Activated CD4-positive, alpha-beta memory T cell treated with anti-CD3 and anti-CD28 coated beads for 36 hours (primary cell): ENCODE measurements at places on chromosomes 2 and 18. TPM values are rescaled to one million over a fixed set of nuclear protein-coding genes. Genes with fewer than 3 reads are reported as not detected.

GRCh38 chr18:54881229-54881768 is 53.0 kb downstream of the RAB27B start:
- H3K4me1 ChIP-seq = no peaks in the 10 kb centered on the region
- DNase-seq = no peak
- H3K4me3 ChIP-seq = no peak overlapping the region
- H3K36me3 ChIP-seq = no peaks in the 10 kb centered on the region

DNA sequence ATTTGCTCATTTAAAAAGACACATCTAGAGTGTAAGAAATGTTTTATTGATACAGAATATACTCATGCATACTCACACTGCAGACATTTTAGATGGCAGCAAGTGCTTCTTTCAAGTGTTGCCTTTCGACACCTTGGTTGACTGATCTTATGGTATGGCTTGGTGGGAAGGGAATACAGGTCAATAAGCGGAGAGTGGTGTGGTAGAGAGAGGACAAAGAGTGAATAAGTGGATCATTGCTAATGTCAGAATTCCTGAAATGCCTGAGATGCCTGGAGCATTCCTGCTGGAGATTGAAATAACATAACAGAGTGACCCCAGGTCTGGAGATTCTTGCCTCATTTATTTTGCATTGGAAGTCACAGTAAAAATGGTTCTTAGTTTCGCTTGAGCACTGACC is 76.7 kb downstream of the RND3 start:
- H3K27me3 ChIP-seq = no peaks in the 10 kb centered on the region
- no peak for DNase-seq
- no peak overlapping the region for H3K4me3 ChIP-seq

DNA sequence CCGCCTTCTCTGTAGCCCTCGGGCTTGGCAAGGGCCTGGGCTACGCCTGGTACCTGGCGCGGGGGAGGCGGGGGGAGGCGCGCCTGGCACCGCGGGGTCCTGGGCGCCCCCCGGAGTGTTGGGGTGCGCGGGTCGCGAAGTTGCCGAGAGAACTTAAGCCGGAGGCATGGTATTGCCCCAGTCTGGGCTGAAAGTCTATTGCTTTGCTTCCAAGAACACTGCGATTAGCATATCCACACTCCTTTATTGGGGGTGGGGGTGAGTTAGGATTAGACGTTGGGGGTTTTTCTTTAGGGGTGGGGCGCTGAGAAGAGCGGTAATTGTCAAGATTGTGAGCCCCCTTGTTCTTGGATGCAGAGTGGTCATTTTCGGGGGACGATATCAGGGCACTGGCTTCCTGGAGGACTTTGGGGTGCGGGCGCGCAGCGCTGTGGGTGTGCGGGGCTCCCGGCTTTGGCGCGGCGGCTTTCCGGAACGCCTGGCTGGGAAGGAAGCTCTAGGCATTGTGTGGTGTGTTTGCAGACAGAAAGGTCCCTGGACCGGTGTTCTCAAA is 798 bp downstream of the TANC1 start:
- no peak overlapping the region for H3K27ac ChIP-seq
- peaks cover 41% of the 10 kb centered on the region for H3K27me3 ChIP-seq
- peaks cover 15% of the 10 kb centered on the region for H3K4me1 ChIP-seq
- H3K36me3 ChIP-seq = no peaks in the 10 kb centered on the region
- no peak for DNase-seq

- H3K4me1 ChIP-seq = peaks cover 16% of the 10 kb centered on the region
- no peak for DNase-seq
- no peak overlapping the region for H3K27ac ChIP-seq
- no peaks in the 10 kb centered on the region for H3K27me3 ChIP-seq
Measured at GRCh38 chr2:20423359-20423758, 23.5 kb upstream of the RHOB start.

DNA sequence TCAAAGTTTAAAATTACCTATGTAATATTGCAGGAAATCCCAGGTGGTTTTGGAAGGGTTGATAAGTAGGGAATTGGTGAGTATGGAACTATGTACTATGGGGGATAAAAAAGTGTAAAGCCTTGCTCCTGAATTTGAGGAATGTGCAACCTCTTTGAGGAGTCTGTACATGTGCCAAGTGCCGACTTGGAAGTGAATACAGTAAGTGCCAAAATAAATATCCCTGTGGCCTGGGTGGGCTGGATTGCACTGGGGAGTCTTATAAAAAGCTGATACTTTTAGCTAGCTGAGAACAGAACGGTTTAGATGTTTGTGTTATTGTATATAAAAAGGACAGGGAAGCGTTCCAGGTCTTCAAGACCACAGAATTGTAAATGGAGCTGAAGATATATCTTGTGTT is 317.1 kb upstream of the LRRTM1 start:
- no peaks in the 10 kb centered on the region for H3K27me3 ChIP-seq
- H3K27ac ChIP-seq = no peak overlapping the region
- H3K4me3 ChIP-seq = no peak overlapping the region
- no peak for DNase-seq

DNA sequence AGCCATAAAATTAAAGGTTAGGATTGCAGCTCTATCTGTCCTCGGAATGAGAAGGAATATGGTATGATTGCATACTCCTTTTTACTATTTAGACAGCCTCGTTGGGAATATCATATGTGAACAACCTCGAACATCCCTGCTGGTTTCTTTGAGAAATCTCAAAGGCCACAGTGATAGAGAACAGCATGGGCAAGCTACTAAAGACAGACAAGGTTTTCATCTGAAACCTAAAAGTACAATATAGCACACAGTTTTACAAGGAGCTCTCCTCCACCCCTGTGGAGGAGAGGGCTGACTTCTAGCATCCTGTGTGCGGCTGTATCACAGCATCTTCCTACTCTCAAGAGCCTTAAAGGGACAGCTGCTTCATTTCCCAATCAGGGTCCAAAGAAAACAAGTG is 104.3 kb downstream of the VWC2L start:
- H3K27ac ChIP-seq = no peak overlapping the region
- no peak for DNase-seq
- no peaks in the 10 kb centered on the region for H3K27me3 ChIP-seq

GRCh38 chr2:68715353-68716041 is 19.1 kb upstream of the ARHGAP25 start:
- H3K27me3 ChIP-seq = no peaks in the 10 kb centered on the region
- H3K4me1 ChIP-seq = peaks cover 81% of the 10 kb centered on the region
- peak overlapping the region; percentile 80 for H3K27ac ChIP-seq
- H3K36me3 ChIP-seq = no peaks in the 10 kb centered on the region
- peak; percentile 77 for DNase-seq
- peak overlapping the region; percentile 8 for H3K4me3 ChIP-seq

- peak overlapping the region; percentile 40 for H3K27ac ChIP-seq
- no peaks in the 10 kb centered on the region for H3K27me3 ChIP-seq
- peaks cover 14% of the 10 kb centered on the region for H3K36me3 ChIP-seq
- no peak overlapping the region for H3K4me3 ChIP-seq
- DNase-seq = peak; percentile 80
- H3K4me1 ChIP-seq = peaks cover 84% of the 10 kb centered on the region
Measured at GRCh38 chr2:203802342-203803052, 65.1 kb upstream of the CTLA4 start.

DNA sequence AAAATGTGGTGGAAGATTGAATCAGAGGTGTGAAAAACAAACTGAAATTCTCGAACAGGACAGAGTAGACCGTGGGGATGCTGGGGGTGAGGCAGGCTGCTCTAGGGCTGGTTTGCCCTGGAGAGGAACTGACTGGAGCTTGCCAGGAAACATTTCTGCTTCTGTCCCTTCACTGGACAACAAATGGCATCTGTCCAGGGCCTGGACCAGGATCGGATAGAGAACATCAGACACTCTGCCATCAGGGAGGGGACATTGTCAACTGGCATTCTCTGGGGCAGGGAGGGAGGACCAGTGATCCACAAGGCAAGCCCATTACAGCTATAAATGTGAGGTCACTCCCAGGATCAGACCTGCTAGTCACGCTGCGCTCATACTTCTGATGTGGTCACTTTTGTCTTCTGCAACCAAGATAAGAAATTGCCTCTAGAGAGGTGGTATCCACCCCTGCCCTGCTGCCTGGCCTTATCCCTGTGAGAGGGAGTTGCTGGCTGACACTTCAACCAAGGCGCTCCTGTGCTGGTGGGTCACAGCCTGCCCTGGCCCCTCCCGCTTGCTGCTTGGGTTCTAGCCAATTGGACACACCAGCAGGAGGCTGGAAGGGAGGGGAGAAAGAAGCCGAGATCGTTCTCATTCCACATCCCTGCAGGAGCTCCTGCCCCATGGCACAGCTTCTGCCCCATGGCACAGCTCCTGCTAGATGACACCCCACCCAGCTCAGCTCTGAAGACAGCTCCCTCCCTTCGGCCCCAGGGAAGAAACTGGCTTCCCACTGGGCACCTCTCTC is 8.7 kb downstream of the NPPC start:
- no peak overlapping the region for H3K4me3 ChIP-seq
- H3K36me3 ChIP-seq = no peaks in the 10 kb centered on the region
- DNase-seq = no peak
- peaks cover 4% of the 10 kb centered on the region for H3K4me1 ChIP-seq
- H3K27me3 ChIP-seq = peaks cover 1% of the 10 kb centered on the region

DNA sequence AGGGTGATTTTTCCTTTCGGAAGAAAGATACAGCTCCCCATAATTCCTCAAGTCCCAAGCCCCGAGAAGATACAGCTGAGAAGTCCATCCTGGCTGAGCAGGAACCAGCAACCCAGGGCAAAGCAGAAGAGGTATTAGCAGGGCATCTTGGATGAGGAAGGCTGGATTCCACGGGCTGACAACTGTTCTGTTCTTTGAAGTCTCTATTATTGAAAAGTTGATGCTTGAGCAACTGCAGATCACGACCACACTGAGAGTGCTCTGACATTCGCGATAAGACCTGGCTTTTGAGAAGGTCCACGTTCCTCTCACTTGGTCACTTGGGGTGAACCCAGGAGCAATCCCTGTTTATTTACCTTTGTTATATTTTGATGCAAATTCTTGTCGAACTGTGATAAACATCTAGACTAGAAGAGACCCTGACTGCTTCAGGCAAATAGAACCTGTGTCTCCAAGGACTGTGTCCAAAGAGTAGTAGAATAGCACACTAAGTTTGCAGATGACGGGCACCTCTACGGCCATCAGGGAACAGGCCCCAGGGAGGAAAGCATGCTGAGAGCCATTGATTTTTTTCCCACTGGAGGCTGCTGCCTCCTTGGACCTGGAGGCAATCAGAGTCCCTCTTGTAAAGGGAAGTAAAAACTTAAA is 133.1 kb downstream of the ARL4C start:
- H3K27ac ChIP-seq = no peak overlapping the region
- no peak overlapping the region for H3K4me3 ChIP-seq
- H3K27me3 ChIP-seq = no peaks in the 10 kb centered on the region

GRCh38 chr2:168999668-169000213 is 31.4 kb downstream of the ABCB11 start:
- H3K4me3 ChIP-seq = no peak overlapping the region
- H3K27me3 ChIP-seq = no peaks in the 10 kb centered on the region

GALNT14 gene
- 0.44 TPM for total RNA-seq

ITPRIPL1 gene
- 30.2 TPM for total RNA-seq

HAAO gene
- total RNA-seq = 0.17 TPM
